EH (cell line): ENCODE measurements at places on chromosomes 1 and 21.
A peak's percentile ranks its signal among the peaks of the same experiment; 100 is the strongest.

- peak; percentile 23 for DNase-seq
Measured at GRCh38 chr1:117809764-117810163, 119.7 kb downstream of the GDAP2 start.

DNA sequence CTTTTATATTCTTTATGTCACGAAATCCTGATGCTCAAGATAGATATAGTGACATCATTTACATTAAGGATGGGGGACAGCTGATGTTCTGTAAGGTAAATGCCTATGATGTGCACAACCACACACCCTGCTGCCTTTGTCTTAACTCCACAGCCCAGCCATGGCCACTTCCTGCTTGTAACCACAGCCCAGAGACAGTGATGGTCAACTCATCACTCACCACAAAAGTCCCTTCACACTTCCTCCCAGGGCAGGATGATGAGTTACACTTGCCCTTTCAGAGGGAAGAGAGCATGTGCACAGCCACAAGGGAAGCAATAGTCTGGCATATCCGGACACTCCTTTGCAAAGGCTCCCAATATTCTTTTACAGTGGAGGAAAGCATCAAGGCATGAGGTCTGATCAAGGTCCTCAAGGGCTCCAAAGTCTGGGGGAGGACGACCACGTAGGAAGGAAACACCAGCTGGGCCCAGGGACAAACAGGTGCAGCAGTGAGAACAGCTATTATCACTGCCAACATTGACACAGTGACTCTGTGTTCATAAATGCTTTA, 53.8 kb downstream of the PLPP3 start:
- peak; percentile 81 for DNase-seq

DNA sequence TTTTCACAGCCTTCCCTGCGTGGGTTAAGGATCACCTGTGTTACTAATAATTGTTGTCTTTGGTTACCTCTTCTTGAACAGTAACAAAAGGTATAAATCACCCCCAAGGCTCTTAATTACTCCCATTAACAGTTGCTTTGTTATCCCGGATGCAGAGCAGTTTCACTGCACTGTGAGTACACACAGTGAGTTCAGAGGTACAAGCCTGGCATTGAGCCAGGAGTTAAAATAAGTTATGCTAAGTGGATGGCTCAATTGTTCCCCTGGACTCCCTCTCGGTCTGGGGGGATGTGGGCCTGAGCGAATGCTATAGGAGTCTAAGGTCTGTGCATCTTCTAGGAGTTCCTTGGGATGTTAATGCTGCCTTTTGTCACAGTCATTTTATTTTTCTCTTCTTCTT, 258.3 kb downstream of the ATG4C start:
- no peak for DNase-seq

DNA sequence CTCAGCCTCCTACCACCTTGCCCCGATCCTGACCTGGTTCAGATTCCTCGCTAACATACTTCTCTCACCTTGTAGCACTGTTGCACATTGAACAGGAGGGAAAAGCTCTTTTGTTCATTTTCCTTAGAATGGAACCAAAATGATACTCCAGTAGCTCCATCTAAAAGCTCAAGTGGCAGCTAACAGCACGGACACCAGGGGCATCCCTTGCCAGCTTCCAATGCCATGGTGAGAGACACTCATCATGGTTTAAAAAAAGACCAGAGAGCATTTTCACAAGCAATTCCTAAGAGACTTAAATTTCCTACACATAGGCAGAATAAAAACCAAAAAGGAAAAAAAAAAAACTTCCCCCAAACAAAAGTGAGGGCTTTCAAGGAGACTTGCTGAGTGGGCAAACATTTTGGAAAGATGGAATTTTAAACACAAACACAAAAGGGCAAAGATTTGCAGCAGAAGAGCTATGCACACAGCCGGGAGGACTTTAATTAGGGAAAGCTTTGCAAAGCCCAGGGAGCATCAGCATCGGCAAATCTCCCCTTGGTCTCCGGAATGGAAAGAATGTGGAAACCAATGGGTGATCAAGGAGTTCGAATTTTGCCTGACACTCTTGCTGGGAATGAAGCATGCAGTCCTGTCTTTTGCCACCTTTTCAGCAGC, 84.3 kb downstream of the CAPZB start:
- DNase-seq = peak; percentile 51

DNA sequence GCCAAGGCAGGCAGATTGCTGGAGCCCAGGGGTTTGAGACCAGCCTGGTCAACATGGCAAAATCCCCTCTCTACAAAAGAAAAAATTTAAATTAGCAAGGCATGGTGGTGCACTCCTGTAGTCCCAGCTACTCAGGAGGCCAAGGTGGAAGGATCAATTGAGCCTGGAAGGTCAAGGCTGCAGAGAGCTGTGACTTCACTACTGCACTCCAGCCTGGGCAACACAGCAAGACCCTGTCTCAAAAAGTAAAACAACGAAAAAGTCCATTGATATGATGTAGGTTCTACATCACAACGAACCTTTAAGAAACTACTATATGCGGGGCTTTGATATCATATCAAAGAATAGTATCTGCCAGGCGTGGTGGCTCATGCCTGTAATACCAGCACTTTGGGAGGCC, 20.9 kb downstream of the PTAFR start:
- no peak for DNase-seq

DNA sequence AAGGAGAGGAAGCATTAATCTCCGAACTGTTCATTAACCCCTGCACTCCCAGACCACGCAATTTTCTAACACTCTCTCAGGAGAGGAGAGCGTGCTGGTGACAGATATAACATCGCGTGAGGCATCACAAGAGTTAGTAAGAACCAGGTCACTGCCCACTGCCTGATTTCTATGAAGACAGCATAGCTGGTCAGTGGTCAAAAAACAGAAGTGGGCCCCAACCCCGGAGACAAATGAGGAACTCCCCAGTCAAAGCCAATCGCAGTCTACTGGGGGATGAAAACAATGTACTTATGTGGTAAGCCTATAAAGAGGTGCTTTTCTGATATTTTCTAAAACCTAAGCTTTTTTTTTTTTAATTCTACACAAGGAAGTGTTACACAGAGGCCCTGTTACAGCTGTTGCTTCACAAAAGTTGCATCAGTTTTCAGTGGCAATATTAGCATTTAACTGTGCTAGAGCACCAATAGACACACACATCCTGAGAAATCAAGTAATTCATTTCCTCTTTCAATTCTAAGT, 231.8 kb upstream of the IRF2BP2 start:
- DNase-seq = peak; percentile 17

GRCh38 chr1:215114154-215114933, 31.8 kb downstream of the KCNK2 start:
- peak; percentile 92 for DNase-seq
